ENCODE measurements at places on chromosomes 2 and 18.
A peak's percentile ranks its signal among the peaks of the same experiment; 100 is the strongest.

- DNase-seq = no peak
Observed at GRCh38 chr2:159298967-159299366, 12.5 kb upstream of the WDSUB1 start.

GRCh38 chr18:5582849-5583681, 39.3 kb upstream of the EPB41L3 start:
- no peak for DNase-seq

DNA sequence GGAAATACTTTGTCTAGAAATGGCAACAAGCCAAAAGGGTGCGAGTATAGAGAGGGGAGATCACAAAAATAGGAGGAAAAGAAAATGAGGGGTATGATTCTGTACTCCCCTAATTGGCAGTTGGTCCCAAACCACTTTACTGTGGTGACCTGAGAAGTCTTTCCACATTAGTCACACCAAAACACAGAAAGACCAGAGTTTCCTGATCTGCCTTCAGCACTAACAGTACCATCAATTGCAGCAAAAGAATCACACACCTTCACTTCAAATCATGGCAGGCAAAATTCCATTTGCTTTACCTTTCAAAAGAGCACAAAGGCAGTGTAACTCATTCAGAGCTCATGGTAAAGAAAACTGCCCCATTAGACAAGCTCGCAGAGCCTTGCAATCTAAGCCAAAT, 86.8 kb downstream of the ALK start:
- DNase-seq = no peak

- no peak for DNase-seq
Observed at GRCh38 chr18:43589611-43590151, 312.4 kb upstream of the SYT4 start.

DNA sequence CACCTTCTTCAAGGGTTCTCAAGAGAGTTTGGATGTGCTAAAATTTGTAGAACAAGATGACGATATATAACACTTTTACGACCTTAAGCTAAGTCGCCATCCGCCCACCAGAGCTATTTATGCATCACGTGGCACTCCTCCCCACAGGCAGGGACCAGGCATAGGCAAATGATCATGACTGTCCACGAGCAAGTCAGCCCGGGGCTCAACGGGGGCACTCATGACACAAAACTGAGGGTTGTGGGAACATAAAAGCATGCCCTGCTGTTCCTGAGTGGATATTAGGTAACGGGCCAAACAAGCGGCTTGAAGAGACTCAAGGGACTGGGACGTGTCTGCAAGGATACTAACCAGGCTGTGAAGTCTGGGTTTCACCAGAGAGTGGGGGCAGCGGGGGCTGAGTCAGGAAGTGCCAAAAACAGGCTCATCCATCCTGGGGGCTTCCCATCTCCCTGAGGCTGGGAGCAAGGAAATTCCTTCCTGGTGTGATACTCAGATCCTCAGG, 58.1 kb downstream of the FAM178B start:
- DNase-seq = no peak

- no peak for DNase-seq
Observed at GRCh38 chr2:43455731-43456642, 139.9 kb downstream of the THADA start.

DNA sequence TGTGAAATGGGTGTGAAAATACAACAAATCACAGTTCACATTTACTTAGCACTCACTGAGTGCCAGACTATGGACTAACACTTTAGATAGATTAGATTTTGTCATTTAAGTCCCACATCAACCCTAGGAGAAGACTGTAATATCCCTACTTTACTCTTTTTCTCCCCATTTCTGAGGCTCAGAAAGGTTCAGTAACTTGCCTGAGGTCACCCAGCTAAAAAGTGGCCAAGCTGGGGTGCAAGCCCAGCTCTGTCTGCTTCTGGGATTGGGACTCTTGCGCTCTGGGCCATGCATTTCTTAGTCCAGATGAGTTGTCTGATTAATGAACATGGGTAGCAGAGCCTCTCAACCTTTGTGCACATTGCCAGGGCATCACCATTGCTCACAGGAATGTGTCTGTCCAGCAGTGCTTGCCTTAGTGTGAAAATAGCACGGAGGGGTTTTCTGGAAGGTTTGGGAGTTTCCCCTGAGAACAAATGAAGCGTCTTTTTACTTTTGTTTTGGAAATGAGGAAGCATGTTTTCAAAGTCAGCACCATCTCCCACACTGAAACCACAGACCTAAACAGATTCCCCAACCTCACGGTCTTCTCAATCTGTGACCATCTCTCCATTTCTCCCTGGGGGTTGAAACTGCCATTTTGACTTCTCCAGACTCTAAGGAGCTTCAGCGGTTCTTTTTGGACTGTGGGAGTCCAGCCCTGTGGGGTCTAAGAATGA, 31.9 kb downstream of the NRP2 start:
- DNase-seq = peak; percentile 49

- DNase-seq = no peak
Observed at GRCh38 chr18:11146947-11147345, 2.4 kb downstream of the PIEZO2 start.

DNA sequence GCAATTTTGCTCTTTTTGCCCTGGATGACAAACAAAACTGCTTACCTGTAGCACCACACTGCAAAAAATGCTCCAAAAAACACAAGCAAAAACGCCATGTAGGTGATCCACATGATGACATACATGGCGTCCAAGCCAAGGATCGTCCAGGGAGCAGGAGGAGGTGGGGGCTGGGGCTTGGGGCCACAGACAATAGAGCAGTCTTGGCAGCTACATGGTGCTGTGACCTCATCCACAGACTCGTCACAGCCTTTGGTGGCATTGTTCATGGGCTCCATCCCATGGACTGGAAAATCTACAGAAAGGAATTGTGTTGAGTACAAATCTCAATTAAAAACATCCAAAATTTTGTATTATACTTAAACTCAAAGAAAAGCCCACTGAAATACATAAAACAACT, 26.1 kb downstream of the NPC1 start:
- no peak for DNase-seq

DNA sequence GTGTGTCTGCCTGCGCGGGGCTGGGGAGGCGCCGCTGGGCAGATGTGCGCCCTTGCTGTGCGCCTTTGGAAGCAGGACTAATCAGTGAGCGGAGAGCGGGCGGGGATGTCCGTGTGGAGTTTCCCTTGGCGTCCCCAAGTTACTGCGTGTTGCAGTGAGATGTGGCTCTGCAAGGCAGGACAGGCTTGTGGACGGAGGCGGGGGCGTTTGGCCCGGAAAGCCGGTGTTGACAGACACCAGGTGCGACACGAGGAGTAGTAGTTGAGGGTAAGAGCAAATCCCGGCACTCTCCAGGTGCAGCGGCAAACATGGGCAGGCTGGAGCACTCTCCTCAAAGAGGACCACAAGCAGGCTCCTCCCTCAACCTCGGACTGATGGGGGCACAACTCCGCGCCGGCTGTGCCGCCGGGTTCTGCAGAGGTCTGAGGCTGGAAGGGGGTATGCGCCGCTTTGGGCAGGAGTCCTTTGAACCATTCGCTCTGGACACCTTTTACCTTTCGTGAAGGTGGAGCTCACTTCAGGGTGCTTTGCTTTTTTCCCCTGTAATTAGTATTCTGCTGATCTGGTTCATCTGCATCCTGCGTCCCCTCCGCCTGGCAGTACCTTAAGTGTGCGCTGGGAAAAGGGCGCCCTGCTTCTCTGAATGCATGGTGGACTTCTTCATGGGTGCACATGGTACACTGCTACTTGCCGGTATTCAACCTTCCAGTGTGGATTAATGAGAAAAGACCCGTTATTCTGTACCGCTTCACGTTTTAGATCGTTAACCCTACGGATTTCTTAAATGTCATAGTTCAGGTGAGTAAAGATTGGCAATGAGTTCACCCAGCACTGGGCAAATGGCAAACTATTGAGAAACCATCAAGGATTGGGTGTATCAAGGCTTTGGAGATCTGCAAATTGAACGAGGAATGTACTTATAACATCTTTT, 608 bp downstream of the CDH7 start:
- no peak for DNase-seq

GRCh38 chr2:164706522-164706921, 85.2 kb upstream of the GRB14 start:
- no peak for DNase-seq

DNA sequence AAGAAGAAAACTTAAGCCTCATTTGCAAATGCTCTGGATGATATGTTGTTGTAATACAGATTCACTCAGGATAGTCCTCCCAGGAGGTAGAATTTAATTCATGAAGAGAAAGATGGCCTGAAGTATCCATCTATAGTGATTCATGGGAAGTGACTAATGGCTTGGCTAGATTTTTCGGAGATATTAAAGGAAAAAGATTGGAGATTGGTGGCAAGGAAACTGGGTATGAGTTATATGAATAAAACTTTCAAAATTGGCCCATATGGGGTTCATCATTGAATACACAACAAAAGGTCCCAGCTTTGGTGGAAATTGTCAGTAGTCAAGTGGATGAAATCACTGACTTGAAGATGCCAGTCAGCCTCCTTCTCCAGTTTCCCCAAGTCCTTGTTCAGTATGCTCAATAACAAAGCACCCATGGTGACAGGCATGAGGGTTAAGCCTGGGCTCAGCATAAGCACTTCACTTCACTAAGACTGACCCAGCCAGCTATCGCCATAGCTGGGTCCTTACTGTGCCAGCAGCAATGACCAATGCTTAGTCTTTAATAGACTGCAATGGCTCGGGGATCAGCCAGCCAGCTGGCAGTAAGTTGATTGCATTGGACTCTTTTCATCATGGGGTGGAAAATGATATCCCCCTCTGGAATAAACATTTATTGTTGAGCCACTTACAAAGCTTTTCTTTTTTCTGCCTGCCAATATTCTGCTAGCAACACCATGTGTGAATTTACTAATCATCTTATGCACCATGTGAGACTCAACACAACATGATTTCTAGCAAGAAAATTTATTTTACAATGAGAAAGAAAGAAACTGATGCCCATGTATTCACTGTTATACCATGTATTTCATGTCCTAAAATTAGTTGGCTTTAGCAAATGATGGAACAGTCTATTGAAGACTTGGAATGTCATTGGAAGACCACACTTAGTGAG, 176.6 kb upstream of the TACR1 start:
- no peak for DNase-seq

GRCh38 chr2:176328149-176328548, 58.9 kb downstream of the MTX2 start:
- no peak for DNase-seq

DNA sequence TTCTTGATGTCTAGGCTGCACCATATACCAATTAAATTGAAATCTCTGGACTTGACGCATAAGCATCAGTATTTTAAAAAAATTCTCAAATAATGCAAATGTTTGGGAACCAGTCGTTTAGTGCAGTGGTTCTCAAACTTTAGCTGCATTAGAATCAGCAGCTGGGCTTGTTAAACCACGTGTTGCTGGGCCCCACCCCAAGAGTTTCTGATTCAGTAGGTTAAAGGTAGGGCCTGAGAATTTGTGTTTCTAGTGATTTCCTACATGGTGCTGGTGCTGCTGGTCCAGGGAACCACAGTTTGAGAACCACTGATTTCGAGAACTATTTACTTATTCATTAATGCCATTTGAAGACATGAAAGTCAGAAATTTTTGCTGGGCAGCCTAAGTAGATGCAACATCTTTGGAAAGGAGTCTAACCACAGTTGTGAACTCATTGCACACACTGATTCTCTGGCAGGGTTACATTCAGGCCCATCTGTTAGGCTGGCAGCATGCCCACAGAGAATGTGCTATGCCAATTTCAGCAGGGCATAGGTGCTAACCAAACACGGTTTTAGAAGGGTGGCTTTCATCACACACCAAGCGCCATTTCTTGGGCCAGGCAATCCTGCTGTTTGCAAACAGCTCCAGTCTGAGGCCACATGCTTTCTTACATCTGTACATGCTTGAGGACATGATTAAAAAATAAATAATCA, 26.4 kb upstream of the ATP5MC3 start:
- DNase-seq = no peak

GRCh38 chr2:44940049-44940494, 1.4 kb upstream of the SIX3 start:
- no peak for DNase-seq

DNA sequence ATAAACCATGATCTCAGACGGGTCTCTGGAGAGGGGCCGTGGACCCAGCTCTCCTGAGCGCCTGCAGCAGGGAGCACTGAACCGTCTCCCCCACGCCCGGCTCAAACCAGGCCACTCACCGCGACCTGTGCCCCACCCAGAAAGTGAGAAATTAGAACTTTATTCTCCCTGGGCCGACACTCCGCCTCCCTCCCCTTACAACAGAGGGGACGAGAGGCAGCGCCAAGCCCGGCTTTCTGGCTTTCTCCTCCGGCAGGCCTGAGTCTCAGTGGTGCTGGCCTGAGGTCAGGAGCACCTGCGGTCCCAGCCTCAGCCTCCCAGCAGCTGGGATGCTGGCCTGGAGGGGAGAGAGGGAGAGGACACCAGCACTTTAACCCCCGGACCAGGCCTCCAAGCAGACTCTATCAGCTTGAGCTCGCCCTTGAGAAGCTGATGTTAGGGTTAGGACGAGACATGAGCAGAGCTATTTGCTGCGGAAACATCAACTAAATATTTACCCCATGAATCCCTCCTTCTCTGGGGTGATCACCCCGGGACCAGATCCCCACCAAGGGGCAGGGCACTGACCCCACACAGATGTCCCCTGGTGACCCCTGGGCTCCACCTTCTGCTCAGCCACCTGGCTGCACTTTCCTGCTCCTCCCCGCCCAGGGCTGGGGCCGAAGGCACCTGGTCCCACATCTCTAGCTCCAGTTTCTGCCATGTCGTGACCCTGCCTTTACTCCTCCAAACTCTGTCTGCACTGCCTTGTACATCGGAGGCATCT, 856.3 kb upstream of the SALL3 start:
- no peak for DNase-seq

- DNase-seq = peak; percentile 18
Observed at GRCh38 chr2:28956415-28956826, 24.7 kb upstream of the TOGARAM2 start.

DNA sequence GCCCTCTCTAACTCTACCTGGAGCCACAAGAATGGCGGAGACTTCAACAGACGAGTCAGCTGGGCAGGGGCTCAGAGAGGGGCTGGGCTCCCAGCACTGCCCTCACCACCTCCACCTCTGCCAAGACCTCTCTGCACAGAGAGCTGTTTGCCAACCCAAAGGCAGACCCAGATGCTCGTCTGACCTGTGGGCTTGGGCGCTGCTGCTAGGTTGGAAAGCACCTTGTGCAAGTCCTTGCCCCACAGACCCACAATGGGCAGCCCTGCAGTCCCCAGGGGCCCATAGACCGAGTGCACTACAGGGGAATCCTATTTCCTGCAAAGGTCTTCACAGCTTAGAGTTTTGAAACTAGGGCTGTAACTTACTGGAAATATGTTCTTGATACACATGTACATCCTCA, 13.3 kb downstream of the ACKR3 start:
- DNase-seq = no peak

Data from GM12864 (cell line).